ENCODE measurements at places on chromosomes 5 and 9.

DNA sequence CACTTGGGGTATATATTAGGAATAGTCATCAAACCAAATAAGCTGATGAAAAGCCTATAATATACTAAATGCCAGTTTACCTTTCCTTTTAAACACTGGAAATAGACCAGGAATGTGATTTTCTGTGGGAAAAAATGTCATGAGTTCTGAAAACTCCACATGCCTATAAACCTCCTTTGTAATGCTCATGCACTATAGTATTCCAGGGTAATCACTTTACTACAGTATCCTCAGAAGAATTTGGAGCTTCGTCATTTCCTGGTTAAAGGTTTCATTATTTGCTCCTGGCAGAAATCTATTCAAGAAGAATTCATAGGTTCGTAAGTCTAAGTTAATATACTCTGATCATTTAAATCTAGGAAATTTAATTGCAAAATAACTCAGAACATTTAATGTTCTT lies 1076.7 kb upstream of the DMAC1 start:
- DNase-seq = no peak

GRCh38 chr9:1120500-1121165 lies 70.5 kb downstream of the DMRT2 start:
- no peak for DNase-seq

- DNase-seq = no peak
Measured at GRCh38 chr5:73540192-73540591, 25.2 kb downstream of the ANKRA2 start.

GRCh38 chr5:6377905-6378765 lies at the start of gene MED10:
TSS of gene MED10 (minus strand) at chr5:6378547. CDS start at chr5:6378483, 64 bp downstream.
- DNase-seq = peak; percentile 54

- no peak for DNase-seq
Measured at GRCh38 chr9:114790521-114790920, 15.3 kb downstream of the TNFSF15 start.

- DNase-seq = no peak
Measured at GRCh38 chr9:6123416-6123815, 92.2 kb upstream of the IL33 start.

GRCh38 chr5:168798065-168799023 lies 219.2 kb upstream of the PANK3 start:
- no peak for DNase-seq

GRCh38 chr9:132585954-132586829 lies 3.8 kb downstream of the BARHL1 start:
- DNase-seq = no peak

GRCh38 chr9:101487443-101487840 lies 46.2 kb upstream of the RNF20 start:
- DNase-seq = no peak

GRCh38 chr5:73205305-73205704 lies 32.3 kb downstream of the TMEM174 start:
- DNase-seq = no peak

GRCh38 chr5:62263401-62263800 lies 42.6 kb upstream of the KIF2A start:
- DNase-seq = no peak

- no peak for DNase-seq
Measured at GRCh38 chr5:73317523-73317922, 131.1 kb downstream of the FOXD1 start.

GRCh38 chr5:80620211-80620610 lies 34.2 kb upstream of the MSH3 start:
- DNase-seq = no peak

- DNase-seq = no peak
Measured at GRCh38 chr5:20114526-20114925, 126.5 kb upstream of the CDH18 start.

DNA sequence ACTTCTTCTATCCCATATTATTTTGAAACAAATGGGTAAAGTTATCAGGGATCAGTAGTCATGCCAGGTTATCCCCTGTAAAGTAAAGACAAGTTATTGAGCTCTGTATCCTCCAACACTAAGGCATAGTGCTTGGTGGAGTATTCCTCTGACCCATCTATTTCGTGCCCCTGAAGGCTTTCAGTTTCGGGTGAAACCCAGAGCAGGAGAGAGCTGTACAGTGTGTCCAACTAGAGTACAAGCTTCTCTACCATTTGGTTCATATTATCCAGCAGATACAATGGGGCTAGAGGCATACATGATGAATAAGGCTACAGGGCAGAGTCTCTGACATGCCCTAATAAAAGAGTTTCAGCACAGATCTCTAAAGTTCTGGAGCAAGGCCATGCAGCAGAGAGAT lies 3.2 kb upstream of the SLC22A4 start:
- DNase-seq = no peak
